ENCODE measurements at places on chromosomes 7 and 10.

- no peak for DNase-seq
These were observed 9.5 kb upstream of the AP5Z1 start for GRCh38 chr7:4765776-4766490.

GRCh38 chr7:158157460-158157859 is 430.2 kb downstream of the PTPRN2 start:
- no peak for DNase-seq

DNA sequence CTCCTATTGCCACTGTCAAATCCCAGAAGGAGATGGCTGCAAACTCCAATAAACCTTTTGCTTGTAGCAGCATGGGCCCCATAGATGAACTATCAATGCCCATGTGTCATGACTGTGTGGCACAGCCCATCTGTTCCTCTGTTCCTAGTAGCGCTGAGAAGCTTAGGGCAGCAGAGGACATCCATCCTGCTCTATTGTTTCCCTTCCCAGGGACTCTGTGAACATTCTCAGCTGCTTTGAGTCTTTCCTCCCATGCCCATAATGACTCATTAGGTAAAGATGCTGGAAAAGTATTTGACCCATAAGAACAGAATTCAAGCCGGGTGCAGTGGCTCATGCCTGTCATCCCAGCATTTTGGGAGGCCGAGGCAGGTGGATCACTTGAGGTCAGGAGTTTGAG is 28.3 kb downstream of the STMP1 start:
- DNase-seq = no peak

DNA sequence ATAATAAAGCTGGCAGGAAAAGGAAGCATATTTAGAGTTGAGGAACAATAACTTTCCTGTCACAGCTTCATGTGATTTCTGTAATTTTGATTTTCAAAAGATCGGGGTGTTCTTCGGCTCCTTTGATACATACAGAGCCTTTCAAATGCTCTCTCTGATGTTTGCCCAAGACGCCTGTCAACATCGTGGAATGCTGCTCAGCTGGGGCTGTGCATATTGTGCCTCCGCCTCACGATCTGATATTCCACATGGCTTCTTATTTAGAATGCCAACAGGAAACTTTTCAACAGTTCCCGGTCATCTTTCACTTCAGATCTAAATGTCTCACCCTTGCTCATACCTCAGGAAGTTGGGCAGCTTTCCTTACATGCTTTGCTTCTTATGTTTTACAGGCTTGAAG is 7.3 kb downstream of the NPY start:
- DNase-seq = no peak

DNA sequence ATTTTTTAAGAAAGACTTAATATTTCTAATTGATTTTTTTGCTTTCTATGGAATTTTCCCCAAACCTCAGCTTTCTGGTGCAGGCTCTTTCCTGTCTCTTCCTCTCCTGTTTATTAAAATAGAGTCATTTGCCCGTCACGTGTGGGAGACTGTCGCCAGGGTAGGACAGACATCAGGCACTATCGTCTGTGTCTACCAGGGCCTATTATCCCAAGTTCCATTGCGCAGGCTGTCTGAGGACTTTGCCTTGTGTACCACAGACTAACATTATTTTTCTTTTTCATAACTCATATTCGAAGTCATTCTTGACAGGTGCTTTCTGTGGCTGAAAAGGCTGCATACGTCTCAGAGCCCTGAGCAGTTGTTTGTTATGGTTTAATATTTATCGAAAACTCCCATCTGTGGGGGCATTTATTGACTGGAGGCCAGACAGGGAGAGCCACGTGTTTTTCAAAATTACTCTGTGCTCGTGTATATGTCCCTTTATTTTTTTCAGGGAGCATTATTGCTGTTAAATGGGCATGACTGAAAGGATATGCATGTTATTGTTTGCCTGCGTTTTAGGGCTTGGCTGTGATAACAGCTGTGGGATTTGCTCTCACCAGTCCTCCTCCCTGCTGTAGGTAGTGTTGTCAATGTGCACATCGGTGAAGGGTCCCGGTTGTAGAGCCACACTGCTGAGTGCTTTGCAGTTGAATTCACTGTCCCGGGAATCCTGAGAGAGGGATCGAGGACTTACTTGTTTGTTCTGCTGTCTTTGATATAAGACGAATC is 89.8 kb downstream of the CAMK1D start:
- no peak for DNase-seq

DNA sequence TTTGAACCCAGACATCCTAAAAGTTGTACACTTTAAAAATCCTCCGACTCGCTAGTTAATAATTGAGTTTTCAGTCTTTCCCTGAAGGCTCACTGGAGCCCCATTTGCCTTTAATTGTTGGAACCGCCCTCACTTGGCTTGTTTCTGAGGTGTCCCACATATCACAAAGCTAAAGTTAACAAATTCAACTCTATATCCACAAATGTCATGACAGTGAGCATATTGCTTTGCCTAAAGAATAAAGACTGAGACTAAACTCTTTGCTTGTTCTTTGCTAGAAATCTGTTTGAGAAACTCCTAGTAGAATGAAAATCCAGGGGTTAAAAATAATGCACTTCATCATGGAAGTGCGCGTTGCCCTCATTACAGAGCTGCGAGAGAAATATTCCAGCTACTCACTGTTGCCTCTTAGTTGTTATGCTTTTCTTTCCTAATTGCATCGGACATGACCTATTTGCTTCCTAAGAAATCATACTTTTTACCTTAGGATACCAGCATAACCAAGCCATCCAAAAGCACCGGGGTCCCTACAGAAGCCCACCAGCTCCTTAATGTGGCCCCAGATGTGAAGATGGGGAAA is 752 bp downstream of the THSD7A start:
- no peak for DNase-seq

DNA sequence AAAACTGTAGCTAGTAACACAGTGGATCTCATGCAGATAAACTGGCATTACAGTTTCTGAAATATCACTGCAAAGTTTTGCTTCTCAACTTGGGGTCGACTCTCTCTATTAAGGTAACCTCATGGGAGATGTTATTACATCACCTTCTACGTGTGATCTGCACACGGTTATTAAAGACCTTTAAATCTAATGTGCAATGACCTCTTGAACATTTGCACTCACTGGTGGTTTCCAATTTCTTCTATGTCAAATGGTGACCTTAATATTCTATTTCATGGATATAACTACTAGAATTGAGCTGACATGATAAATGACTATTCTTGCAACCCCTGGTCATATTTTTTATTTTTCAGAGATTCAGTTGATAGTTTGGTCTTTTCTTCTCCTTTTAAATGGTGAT is 191.3 kb downstream of the PPP1R3A start:
- no peak for DNase-seq

DNA sequence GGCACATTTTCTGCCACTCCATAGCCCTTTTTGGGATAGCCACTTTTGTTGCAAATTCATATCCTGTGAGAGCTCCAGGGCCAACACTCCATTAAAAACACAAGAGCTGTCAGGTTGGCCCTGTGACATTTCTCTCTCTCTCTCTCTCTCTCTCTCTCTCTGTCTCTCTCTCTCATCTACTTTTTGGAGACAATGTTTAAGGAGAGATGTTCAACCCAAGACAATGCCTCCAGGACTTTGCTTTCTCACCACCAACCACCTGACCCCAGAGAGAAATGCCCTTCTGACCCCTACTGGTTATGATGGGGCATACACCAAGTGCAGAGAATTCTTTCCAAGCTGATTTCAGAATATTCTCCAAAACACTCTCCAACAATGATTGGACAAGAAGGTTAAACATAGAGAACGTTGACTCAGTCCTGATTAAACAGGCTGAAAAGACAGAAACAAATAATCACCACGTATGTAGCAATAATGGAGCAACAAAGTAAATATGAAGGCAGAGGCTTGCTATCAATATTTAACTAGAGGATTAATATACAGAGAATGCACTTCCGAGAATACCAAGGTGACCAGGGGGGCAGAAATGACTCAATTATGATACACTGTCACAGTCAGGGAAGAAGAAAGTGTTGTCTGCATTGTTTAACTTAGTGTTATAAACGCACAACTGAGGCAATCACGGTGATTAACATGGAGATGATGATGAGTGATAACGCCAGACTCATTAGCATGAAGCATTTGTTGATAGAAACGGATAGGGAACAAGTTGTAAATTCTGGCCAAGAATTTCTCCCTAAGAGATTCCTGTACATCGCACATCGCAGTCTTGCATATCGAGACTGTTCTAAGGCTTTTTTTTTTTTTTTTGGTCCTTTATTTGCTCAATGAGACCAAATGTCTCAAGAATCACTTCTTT is 178.5 kb downstream of the NRP1 start:
- DNase-seq = no peak

GRCh38 chr7:55557666-55558188 is 14.6 kb downstream of the VOPP1 start:
- no peak for DNase-seq

- no peak for DNase-seq
These were observed 141.6 kb upstream of the AKR1E2 start for GRCh38 chr10:4684434-4684833.

- no peak for DNase-seq
These were observed 21.6 kb downstream of the PDZD8 start for GRCh38 chr10:117353684-117354083.

DNA sequence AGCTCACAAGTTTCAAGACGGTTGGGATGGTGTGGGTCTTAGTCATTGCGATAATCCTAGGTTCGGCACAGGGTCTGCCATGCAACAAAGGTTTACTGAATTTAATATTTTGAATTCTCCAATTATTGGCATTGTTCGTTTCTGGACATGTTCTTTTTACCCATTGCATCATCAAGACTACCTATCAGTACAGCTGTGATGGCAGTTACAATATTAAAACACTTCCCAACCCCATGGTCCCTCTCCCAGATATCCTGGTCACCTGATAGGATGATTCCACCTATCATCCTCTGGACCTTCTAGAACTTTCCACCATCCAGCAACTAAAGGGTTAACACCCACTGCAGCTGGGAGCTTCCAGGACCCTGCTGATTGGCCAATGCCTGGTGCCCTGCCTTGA is 377.8 kb upstream of the PRKCQ start:
- no peak for DNase-seq

DNA sequence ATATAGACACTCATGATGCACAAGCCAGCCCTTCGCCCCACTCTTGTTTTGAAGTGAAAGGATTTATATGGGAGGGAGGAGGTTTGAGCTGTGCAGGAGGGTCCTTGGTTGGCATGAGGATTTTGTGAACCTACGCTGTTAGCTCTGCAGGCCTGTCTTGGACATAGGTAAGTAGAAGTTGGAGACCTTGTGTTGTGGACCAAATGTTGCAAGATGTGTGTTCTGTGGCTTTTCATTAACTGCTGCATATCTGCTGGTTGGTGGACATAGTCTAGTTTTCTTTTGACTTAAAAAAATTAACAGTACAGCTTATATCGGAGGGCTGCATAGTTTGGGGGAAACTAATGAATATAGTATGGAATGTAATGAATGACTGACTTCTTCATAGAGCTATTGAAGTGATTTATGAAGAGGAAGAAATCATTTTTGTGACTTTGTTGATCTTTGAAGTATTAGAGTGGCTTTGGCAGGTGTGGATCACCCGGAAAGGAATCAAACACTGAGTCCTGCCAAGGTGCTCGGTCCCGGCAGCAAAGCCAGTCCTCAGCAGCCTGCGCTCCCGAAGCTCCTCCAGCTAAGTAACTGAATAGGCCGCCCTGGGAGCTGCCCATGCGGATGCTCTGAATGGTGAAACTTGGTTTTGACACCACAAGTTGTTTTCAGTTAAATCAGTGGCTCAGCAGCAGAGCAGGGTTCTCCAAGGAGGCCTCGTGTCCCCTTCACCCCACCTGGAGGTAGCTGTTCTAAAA is 3.2 kb downstream of the MGMT start:
- no peak for DNase-seq

- no peak for DNase-seq
These were observed 48.6 kb upstream of the NOBOX start for GRCh38 chr7:144452064-144452463.

DNA sequence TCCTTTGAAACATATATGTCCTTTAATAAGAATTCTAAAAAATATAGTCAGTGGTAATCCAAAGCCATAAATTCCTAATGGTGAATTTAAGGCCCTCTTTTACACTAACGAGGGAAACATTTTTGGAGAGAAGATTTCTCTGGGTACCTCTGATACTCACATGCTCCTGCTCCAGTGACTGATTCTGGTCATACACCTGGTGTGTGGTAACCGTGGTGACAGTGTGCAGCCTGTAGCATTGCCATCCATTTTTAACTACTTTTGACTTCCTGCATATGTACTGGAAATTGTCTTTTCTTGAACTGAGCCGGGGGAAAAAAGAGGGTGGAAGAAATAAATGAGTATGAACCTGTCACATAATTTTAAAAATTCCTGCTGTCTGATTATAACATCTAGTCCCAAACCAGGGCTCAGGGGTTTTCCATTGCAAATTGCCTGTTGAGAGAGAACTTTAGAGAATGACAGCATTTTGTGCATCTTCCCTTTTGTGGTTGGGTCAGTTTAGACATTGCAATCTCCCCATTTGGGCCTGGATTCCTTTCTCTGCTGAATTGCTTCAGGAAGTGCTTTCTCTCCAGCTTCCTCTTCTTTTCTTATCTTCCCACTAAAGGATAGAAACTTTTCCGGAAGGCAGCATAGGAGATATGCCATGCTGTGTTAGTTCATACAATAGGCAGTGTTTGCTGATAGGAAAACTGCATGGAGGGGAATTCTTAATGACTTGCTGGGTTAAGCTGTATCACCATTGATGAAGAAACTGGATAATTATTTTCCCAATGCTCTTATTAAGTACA is 125.5 kb downstream of the GRM3 start:
- no peak for DNase-seq

DNA sequence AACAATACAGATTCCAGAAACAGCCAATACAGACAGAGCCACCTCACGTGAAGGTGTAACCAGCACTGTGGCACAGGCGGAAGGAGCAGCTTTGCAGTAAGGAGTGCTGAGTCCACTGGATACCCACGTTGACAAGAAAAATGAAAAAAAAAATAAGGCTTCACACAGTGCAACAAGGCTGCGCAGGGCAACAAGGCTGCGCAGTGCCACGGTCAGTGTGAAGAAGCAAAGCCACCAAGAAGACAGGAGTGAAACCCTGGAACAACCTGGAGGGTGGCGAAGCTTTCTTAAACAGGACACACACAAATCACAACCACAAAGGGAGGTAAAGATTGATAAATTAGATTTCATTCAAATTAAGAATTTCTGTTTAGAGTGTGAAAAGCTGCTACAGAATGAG is 204.0 kb downstream of the MAD1L1 start:
- no peak for DNase-seq

DNA sequence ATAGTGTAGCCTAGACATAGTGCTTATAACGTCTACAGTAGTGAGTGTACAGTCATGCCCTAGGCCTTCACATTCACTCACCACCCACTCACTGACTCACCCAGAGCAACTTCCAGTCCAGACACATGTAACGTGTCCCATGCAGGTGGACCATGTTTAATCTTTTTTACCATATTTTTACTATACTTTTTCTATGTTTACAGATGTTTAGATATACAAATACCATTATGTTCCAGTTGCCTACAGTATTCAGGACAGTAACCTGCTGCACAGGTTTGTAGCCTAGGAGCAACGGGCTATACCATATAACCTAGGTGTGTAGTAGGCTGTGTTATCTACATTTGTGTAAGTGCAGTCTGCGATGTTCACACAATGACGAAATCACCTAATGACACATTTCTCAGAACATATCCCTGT is 11.0 kb downstream of the MPP7 start:
- no peak for DNase-seq
